ENCODE measurements at places on chromosomes 12 and 14.

DNA sequence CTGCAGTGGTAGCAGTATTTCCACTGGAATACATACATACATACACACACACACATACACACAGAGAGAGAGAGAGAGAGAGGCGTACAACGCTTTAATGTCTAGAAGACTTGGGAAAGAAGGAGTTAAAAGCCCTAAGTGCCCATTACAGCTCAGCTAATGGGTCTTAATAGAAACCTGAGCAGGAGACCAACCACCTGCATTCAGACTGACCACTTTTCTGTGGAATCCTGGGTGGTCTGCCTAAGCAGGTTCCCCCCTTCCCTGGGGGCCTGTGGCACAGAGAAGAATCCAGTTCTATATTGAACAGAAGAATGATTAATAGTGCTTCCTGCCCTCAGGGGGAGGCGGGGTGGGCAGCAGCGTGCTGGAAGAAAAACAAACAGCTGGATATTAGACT, 312.4 kb upstream of the PRKD1 start:
- DNase-seq, result peak; percentile 86

- no peak for DNase-seq
Observed at GRCh38 chr12:104462931-104463339, 6.2 kb downstream of the CHST11 start.

- DNase-seq, result no peak
Observed at GRCh38 chr12:84070292-84070691, 842.3 kb downstream of the SLC6A15 start.

DNA sequence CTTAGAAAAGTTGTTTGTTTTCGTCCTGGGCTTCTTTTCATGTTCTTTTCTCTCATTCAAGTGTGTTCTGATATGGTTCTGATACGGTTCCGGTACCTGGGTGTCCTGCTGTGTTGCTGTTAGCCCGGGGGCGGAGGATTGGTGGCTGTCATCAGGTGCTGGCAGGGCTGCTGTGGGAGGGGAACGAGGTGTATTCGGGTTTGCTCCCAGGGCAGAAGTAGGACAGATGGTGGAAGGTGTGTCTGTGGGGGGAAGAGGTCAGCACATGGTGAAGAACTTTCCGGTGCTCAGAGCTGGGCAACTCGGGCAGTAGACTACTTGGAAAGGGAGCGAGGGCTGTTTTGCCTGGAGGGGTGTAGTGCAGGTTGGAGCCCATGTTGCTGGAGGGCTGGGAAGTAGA, 70.2 kb downstream of the SLC25A47 start:
- no peak for DNase-seq

DNA sequence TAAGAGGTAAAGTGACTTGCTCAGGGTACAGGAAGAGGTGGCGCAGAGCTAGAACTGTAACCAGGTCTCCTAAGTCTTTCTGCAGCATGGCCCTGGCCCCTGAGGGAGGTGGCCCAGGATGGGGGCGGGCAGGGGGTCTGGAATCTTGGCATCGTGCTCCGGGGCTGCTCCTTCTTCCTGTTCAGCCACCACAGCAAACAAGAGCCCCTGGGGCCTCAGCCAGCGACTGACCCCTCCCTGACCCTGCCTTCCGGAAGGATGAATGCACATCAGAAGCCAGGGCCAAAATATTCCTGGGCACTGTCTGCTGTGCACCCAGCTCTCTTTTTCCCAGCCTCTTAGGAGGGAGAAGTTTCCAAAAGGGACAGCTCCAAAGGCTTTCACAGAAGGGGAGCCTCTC, 242.8 kb downstream of the DPF3 start:
- no peak for DNase-seq

- DNase-seq, result peak; percentile 76
Observed at GRCh38 chr14:23483236-23483854, 13.8 kb downstream of the NGDN start.

GRCh38 chr14:93984070-93984469, 7.7 kb upstream of the ASB2 start:
- no peak for DNase-seq

DNA sequence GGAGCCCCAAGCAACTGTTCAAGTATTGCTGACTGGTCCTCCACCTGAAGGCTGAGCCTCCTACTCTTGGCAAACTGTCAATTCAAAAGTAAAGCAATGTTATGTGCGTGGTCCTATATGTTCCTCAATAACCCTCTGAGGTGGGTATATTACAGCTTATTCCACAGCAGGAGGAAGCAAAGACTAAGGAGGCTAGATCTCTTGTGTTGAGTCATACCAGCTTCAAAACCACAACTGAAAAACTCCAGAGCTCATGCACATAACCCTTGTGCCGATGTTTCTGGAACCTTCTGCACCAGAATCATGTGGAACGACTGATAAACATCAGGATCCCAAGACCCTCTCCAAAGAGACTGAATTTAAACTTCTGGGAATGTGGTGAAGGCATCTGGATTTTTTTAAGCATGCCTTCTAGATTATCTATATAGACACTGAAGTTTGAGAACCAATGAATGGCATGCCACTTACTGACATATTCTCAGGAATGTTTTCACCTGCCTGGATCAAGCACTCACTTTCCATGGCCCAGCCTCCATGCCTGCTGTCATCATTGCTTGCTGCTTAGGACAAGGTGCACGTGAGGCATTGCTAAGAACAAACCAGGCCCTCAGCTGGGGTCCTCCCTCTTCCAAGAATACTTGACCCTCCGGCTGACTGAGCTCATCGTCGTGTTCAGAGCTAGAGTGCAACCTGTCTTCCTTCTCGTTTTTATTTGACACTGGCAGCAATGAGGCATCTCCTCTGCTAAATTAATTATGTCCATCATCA, 194.7 kb downstream of the BCL11B start:
- DNase-seq, result peak; percentile 37

- peak; percentile 72 for DNase-seq
Observed at GRCh38 chr14:52950410-52950897, 396 bp downstream of the FERMT2 start.

- DNase-seq, result no peak
Observed at GRCh38 chr12:12563290-12563928, 746 bp upstream of the DUSP16 start.
